ENCODE measurements at places on chromosomes 2 and 18. TPM values are rescaled to one million over a fixed set of nuclear protein-coding genes. Genes with fewer than 3 reads are reported as not detected.

GRCh38 chr2:206220997-206221396 is 53.5 kb upstream of the ZDBF2 start:
- H3K4me1 ChIP-seq = peaks cover 24% of the 10 kb centered on the region
- H3K4me3 ChIP-seq = no peak overlapping the region
- no peaks in the 10 kb centered on the region for H3K27me3 ChIP-seq
- no peaks in the 10 kb centered on the region for H3K36me3 ChIP-seq
- H3K27ac ChIP-seq = no peak overlapping the region

DNA sequence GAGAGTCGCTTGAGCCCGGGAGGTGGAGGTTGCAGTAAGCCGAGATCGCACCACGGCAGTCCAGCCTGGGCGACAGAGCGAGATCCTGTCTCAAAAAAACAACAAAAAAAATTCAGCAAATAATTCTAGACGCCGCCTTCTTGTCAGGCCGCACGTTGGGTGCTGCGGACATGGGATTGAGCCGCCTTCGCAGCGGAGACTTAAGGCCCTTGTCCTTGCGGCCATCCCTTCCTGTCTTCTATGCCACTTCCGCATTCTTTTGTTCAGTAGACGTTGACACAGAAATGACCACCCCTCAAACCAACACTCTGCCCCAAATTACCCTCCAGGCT is 15.8 kb downstream of the PTPN18 start:
- H3K27me3 ChIP-seq = no peaks in the 10 kb centered on the region
- peak overlapping the region; percentile 89 for H3K4me3 ChIP-seq
- DNase-seq = no peak

- no peak overlapping the region for H3K4me3 ChIP-seq
- peak; percentile 50 for DNase-seq
- H3K27me3 ChIP-seq = peaks cover 44% of the 10 kb centered on the region
- H3K4me1 ChIP-seq = peaks cover 41% of the 10 kb centered on the region
Observed at GRCh38 chr2:20675701-20676352, 8.9 kb downstream of the GDF7 start.

The PDE11A gene
- total RNA-seq = 1.7 TPM

DNA sequence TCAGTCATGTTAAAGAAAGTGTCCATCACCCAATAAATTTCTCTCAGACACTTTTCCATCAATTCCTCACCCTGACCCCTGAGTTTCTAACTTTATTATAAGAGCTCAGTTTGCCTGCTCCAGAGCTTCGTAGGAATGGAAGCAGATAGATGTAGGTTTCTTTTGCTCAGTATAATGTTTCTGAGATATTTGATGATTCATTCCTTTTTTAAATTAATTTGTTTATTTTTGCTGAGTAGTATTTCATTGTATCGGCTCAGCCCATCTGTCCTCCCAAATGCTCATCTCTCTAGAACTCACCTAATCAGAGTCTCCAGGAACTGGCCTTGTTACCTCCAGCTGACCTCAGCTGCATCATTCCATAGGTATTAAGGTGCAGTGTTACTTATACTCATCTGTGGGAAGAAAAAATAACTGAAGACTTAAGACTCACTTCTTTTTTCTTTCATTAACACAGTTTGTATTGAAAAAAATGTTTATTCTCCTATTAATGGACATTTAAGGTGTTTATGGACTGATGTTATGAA is 11.9 kb upstream of the BCL2L11 start:
- no peak overlapping the region for H3K27ac ChIP-seq
- H3K4me1 ChIP-seq = no peaks in the 10 kb centered on the region
- no peaks in the 10 kb centered on the region for H3K27me3 ChIP-seq
- no peak for DNase-seq
- no peaks in the 10 kb centered on the region for H3K36me3 ChIP-seq
- H3K4me3 ChIP-seq = no peak overlapping the region

- H3K4me1 ChIP-seq = peaks cover 5% of the 10 kb centered on the region
- no peaks in the 10 kb centered on the region for H3K27me3 ChIP-seq
- no peaks in the 10 kb centered on the region for H3K36me3 ChIP-seq
- no peak overlapping the region for H3K27ac ChIP-seq
Observed at GRCh38 chr2:196537311-196537710, 102.2 kb upstream of the CCDC150 start.

DNA sequence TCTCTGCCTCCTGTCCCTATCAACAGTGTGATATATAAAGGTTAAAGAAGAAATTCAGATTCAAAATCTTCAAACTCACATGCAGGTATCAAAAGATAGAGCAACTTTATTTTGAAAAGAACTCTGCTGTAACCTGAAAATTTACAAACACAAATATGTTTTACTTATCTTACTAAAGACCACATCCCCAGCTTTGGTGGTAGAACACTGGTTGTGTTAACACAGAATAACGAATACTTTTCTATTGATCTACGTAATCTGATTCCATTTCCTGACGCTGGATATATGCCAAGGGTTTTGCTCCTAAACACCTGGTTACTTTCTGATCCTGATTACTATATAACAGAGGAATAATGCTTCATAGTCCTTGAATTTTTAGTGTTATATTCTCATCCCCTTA is 23.1 kb upstream of the SLC39A10 start:
- H3K4me1 ChIP-seq = no peaks in the 10 kb centered on the region
- peaks cover 4% of the 10 kb centered on the region for H3K36me3 ChIP-seq
- no peak overlapping the region for H3K4me3 ChIP-seq
- DNase-seq = no peak

The MBP gene
- 20.7 TPM for total RNA-seq

GRCh38 chr18:44680273-44681075 is at the start of gene SETBP1:
SETBP1 (plus strand) TSS chr18:44680888; CDS start chr18:44701347, 20,459 bp downstream.
- no peak within 1 kb of the TSS for H3K27ac ChIP-seq
- peaks cover 14% of the 10 kb centered on the region for H3K27me3 ChIP-seq
- no peaks in the 10 kb centered on the region for H3K36me3 ChIP-seq
- peaks cover 25% of the 10 kb centered on the region for H3K4me1 ChIP-seq
- peak within 1 kb of the TSS; percentile 93 for H3K4me3 ChIP-seq
- DNase-seq = peak; percentile 62

DNA sequence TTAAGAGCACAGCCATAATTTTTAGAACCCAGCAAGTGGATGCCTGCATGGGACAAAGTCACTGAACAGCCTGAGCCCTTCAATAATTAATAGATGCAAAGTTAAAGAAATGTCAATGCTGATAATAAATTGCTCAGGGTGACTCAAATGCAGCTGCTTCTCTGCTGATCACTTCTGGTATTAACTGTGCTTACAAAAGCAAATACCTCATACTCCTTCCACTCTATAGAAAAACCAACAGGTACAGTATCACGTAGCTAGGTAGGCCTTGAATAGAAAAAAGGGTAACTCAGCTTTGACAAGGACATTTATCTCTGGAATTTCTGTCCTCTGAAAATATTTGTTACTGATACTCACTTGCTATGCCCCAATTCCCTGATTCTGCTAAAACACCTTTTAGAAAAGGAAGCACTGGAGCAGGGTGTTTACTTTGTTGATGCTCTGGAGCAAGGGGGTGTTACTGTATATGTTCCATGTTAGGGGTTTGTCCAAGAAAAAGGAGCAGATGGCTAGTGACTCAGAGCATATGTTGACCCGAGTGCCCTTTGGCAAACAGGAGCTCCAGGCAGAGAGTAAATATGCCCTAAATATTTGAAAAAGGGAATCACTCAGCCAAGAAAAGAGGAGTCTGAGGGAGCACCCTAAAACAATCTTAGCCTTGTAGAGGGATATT is 59.1 kb upstream of the RTN4 start:
- H3K4me1 ChIP-seq = peaks cover 8% of the 10 kb centered on the region
- H3K27me3 ChIP-seq = no peaks in the 10 kb centered on the region
- H3K4me3 ChIP-seq = no peak overlapping the region

Data from GM23338 (cell line).